ENCODE measurements at places on chromosomes 1 and 21.

DNA sequence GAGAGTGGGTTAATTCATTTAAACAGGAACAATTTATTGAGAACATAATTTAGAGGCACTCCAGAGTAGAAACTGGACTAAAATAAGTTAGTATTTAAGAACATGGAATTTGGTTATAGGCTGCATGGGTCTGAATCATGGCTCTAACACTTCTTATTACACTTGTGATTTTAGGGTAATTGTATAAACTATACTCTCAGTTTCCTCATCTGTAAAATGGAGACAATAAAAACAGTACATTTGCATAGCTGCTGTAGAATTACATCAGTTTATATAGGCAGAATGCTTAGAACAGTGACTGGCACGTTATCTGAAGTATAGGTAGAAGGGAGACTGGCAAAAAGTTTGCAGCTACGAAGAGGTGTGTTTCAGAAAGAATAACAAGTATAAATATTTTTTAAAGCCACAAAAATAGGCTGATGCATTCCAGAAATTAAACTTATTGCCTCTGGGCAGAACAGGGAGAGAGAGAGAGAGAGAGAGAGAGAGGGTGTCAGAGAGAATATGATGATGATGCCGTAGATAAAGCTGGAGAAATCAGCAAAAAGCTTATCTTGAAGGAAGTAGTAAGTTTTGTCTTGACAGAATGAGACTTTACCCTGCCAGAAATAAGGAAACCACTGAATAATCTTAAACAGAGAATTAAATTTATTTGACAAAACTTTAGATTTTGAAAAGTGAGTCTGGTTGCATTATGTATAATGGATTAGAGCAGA lies 8.1 kb upstream of the OR6K3 start:
- DNase-seq, result no peak

DNA sequence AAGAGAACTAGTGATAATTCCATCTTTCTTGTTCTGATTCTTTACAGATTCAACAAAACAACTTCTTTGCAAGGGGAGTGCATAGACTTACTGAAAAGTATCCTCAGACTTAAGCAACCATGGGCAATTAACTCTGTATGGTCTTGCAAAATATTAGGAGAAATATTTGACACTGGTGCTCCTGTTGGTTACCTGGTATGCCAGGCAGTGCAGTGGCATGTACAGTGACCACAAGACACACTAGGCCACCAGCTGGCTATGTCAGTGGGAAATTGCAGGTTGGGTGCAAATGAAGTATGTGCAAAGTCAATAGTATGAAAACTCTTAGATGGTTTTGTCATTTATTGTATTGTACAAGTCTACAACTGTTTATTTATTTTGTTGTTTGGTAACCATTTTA lies 34.5 kb downstream of the EPS15 start:
- no peak for DNase-seq

GRCh38 chr1:36705629-36706028 lies 222.9 kb upstream of the CSF3R start:
- DNase-seq, result no peak

GRCh38 chr1:12573015-12573825 lies 44.8 kb downstream of the DHRS3 start:
- DNase-seq, result no peak

GRCh38 chr1:223179786-223180185 lies 36.7 kb upstream of the TLR5 start:
- DNase-seq, result no peak

GRCh38 chr1:205438213-205439158 lies 16.6 kb upstream of the LEMD1 start:
- no peak for DNase-seq

- DNase-seq, result no peak
Observed at GRCh38 chr1:15290382-15290781, 43.4 kb downstream of the FHAD1 start.

DNA sequence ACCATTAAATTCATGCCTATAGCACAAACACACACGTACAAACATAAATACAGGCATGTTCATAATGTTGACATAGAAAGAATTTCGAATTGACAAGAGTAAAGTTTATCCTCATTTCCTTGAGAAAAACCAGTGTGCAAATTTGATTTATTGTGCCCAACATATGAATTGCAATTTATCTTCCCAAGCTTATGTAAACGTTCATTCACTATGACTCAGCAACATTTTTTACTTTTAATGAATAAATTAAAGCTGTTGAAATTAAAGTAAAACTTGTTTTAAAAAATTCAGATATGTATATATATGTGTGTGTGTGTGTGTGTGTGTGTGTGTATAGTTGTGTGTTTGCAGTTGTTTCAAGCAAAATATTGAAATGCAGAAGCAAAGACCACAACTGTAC lies 1067.9 kb downstream of the BRINP3 start:
- no peak for DNase-seq

DNA sequence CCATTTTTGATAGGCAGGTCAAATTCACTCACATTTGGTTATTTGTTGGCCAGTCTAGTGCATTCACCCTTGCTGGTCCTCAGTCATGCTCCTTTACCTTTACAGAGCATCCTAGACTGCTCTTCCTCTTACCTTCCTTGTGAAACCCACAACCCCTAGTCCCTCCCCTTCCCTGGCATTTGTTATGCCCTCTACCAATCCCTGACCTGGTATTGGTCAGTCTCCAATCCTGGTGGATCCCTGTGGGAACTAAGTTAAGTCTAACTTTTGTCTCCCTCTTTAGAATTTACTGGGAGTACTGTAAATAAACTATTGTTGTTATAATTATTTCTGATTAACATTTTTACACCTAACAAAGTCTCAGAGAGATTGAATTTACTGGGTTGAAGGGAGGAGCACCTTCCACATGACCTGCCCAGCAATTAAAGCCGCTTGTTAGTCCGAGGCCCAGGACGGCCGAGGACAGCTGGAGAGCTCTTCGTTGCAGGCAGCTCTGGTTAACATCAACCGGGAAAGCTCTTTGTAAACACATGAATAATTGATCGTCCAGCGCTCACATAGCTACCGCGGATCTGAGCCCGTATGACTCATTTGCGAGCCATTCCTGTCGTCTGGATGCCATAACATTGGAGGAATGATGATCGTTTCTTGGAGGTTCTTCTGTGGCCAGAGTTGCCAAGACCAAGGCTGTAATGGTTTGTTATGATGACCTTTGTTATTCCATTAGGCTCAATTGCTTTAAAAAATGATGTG lies 31.9 kb downstream of the MTARC1 start:
- DNase-seq, result no peak

GRCh38 chr1:107076841-107077240 lies 20.4 kb downstream of the PRMT6 start:
- DNase-seq, result no peak

GRCh38 chr1:55640708-55641473 lies 425.7 kb upstream of the USP24 start:
- DNase-seq, result peak; percentile 20

Measured in CMK (cell line).